ENCODE measurements at places on chromosomes 5 and 9.

- H3K4me1 ChIP-seq: no peaks in the 10 kb centered on the region
- H3K36me3 ChIP-seq: no peaks in the 10 kb centered on the region
- no peak overlapping the region for H3K27ac ChIP-seq
- H3K27me3 ChIP-seq: no peaks in the 10 kb centered on the region
Observed at GRCh38 chr9:135290566-135290965, 189.0 kb upstream of the PPP1R26 start.

GRCh38 chr5:170631466-170632195 is 127.8 kb downstream of the KCNIP1 start:
- H3K4me1 ChIP-seq: peaks cover 18% of the 10 kb centered on the region
- no peak overlapping the region for H3K4me3 ChIP-seq
- no peaks in the 10 kb centered on the region for H3K36me3 ChIP-seq
- H3K27me3 ChIP-seq: peaks cover 16% of the 10 kb centered on the region
- H3K27ac ChIP-seq: no peak overlapping the region
- no peak for DNase-seq

- peaks cover 2% of the 10 kb centered on the region for H3K36me3 ChIP-seq
- no peak for DNase-seq
- H3K4me1 ChIP-seq: peaks cover 6% of the 10 kb centered on the region
Observed at GRCh38 chr9:110583237-110583636, 3.7 kb upstream of the SVEP1 start.

DNA sequence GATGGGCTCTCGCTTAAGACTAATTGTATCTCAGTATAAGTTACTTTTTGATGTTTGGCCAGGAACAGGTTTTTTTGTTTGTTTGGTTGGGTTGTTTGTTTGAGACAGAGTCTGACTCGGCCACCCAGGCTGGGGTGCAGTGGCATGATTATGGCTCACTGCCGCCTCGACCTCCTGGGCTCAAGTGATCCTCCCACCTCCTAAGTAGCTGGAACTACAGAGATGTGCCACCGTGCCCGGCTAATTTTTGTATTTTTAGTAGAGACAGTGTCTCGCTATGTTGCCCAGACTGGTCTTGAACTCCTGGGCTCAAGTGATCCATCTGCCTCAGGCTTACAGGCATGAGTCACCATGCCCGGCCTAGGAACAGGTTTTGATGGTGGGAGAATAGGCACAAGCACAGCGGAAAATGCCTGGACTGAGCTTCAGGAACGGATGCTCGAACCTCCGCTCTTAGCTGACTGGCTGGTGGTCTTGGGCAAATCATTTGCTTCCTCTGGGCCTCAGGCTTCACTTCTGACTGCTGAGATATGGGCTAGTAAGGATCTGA is 11.4 kb upstream of the SYNPO start:
- no peak for DNase-seq
- peaks cover 2% of the 10 kb centered on the region for H3K36me3 ChIP-seq
- H3K4me3 ChIP-seq: no peak overlapping the region
- H3K27me3 ChIP-seq: peaks cover 14% of the 10 kb centered on the region

- no peak for DNase-seq
- H3K36me3 ChIP-seq: peaks cover 1% of the 10 kb centered on the region
- H3K4me3 ChIP-seq: no peak overlapping the region
- H3K27ac ChIP-seq: no peak overlapping the region
- H3K4me1 ChIP-seq: peaks cover 63% of the 10 kb centered on the region
Observed at GRCh38 chr9:76027416-76027815, 136.9 kb downstream of the PCSK5 start.

DNA sequence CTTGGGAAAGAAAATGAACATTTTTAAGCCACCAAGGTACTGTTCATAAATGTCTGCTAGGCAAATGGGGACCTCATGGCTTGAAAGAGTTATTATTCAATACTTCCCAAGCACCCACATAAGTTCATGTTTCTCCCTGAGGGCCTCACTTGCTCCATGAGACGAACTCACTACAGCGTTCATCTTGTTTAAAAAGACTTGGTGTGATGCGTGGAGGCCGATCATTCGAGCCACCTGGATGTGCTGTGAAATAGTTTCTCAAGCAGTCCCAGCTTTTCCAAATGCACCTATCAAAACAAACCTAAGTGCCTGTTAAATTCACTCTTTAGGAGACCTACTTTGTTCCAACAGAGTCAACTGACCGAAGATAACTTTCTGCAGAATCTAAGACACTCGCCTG is 103.2 kb downstream of the LHFPL2 start:
- DNase-seq: no peak
- no peak overlapping the region for H3K27ac ChIP-seq
- no peaks in the 10 kb centered on the region for H3K27me3 ChIP-seq
- H3K36me3 ChIP-seq: no peaks in the 10 kb centered on the region

- H3K27ac ChIP-seq: no peak overlapping the region
- H3K4me1 ChIP-seq: no peaks in the 10 kb centered on the region
- no peak for DNase-seq
- H3K27me3 ChIP-seq: no peaks in the 10 kb centered on the region
Observed at GRCh38 chr9:26112724-26113123, 434.5 kb upstream of the TUSC1 start.

DNA sequence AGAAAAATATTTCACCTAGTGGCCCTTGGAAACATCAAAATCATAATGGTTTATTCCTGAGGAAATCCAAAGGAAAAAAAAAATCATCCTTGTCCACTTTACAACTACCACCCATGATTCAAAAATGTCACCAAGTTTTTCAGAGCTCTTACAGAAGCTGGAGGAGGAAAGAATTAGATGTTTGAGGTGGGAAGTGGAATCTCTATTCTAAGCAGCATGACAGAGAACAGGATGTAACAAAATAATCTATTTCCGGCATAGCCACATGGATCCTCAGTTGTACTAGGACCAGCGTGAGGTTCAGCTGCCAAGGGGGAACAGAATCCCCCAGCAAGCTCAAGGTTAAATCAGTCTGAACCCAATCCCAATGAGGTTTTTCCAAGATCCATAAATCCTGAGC is 40.2 kb downstream of the FBXW11 start:
- peaks cover 17% of the 10 kb centered on the region for H3K36me3 ChIP-seq
- H3K27me3 ChIP-seq: no peaks in the 10 kb centered on the region
- H3K4me3 ChIP-seq: no peak overlapping the region
- peak overlapping the region; percentile 88 for H3K27ac ChIP-seq

- DNase-seq: no peak
- H3K4me3 ChIP-seq: no peak overlapping the region
- no peak overlapping the region for H3K27ac ChIP-seq
- no peaks in the 10 kb centered on the region for H3K4me1 ChIP-seq
- no peaks in the 10 kb centered on the region for H3K27me3 ChIP-seq
Observed at GRCh38 chr9:123149067-123149466, 115.6 kb downstream of the GPR21 start.

- no peak overlapping the region for H3K4me3 ChIP-seq
- no peaks in the 10 kb centered on the region for H3K36me3 ChIP-seq
- H3K27me3 ChIP-seq: no peaks in the 10 kb centered on the region
- no peaks in the 10 kb centered on the region for H3K4me1 ChIP-seq
- DNase-seq: no peak
- H3K27ac ChIP-seq: no peak overlapping the region
Observed at GRCh38 chr5:60352992-60353599, 346.9 kb downstream of the DEPDC1B start.

GRCh38 chr5:150789943-150790611 is 11.5 kb downstream of the SMIM3 start:
- peaks cover 61% of the 10 kb centered on the region for H3K4me1 ChIP-seq
- H3K4me3 ChIP-seq: peak overlapping the region; percentile 61
- H3K27me3 ChIP-seq: no peaks in the 10 kb centered on the region
- peak overlapping the region; percentile 98 for H3K27ac ChIP-seq
- peaks cover 31% of the 10 kb centered on the region for H3K36me3 ChIP-seq

GRCh38 chr5:154677921-154678320 is 77.3 kb upstream of the LARP1 start:
- no peaks in the 10 kb centered on the region for H3K36me3 ChIP-seq
- no peaks in the 10 kb centered on the region for H3K27me3 ChIP-seq
- no peaks in the 10 kb centered on the region for H3K4me1 ChIP-seq
- DNase-seq: no peak
- no peak overlapping the region for H3K27ac ChIP-seq

GRCh38 chr9:81032831-81033230 is 656.5 kb downstream of the TLE1 start:
- H3K27me3 ChIP-seq: no peaks in the 10 kb centered on the region
- no peak for DNase-seq
- no peak overlapping the region for H3K27ac ChIP-seq
- H3K4me3 ChIP-seq: no peak overlapping the region
- H3K36me3 ChIP-seq: no peaks in the 10 kb centered on the region

GRCh38 chr5:135592312-135593045 is 13.7 kb upstream of the CXCL14 start:
- H3K36me3 ChIP-seq: no peaks in the 10 kb centered on the region
- H3K27me3 ChIP-seq: peaks cover 8% of the 10 kb centered on the region
- no peak for DNase-seq
- H3K4me1 ChIP-seq: no peaks in the 10 kb centered on the region
- H3K27ac ChIP-seq: no peak overlapping the region

DNA sequence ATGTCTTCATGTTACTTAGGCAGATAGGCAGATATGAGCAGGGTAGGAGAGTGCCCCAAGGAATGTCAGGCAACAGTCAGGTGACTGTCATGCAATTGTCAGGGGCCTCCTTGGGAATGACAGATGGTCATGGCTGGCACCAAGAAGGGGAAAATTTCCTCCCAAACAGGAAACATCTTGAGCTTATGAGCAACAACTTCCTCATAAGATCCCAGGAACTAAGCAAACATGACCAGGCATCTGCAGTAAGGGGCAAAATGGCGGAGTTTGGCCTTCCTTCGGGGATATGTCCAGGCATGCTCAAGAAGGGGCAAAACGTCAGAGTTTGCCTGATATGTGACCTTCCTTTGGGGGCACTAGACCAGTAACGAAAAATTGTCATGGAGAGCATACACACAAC is 591.8 kb downstream of the PDE4D start:
- no peak for DNase-seq
- H3K4me3 ChIP-seq: no peak overlapping the region
- H3K36me3 ChIP-seq: no peaks in the 10 kb centered on the region
- no peak overlapping the region for H3K27ac ChIP-seq
- H3K27me3 ChIP-seq: peaks cover 11% of the 10 kb centered on the region

DNA sequence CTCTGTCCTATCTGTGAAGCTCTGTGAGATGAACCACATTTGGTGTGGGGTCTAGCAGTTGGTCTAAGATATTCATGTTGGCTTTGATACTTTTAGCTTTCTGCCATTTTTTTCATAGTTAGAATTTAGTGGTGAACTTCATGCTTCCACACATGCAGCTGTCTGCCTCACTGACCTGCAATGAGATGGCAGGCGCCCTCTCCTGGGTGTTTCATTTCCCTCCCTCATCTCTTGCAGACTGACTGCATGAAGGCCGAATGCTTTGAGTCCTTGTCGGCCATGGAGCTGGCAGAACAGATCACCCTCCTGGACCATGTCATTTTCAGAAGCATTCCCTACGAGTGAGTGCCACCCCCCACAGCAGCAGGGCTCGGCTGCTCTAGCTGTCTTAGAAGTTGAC is 26.1 kb upstream of the CKMT2 start:
- no peaks in the 10 kb centered on the region for H3K27me3 ChIP-seq
- no peak for DNase-seq
- H3K4me1 ChIP-seq: peaks cover 10% of the 10 kb centered on the region
- H3K4me3 ChIP-seq: no peak overlapping the region
- H3K27ac ChIP-seq: no peak overlapping the region

DNA sequence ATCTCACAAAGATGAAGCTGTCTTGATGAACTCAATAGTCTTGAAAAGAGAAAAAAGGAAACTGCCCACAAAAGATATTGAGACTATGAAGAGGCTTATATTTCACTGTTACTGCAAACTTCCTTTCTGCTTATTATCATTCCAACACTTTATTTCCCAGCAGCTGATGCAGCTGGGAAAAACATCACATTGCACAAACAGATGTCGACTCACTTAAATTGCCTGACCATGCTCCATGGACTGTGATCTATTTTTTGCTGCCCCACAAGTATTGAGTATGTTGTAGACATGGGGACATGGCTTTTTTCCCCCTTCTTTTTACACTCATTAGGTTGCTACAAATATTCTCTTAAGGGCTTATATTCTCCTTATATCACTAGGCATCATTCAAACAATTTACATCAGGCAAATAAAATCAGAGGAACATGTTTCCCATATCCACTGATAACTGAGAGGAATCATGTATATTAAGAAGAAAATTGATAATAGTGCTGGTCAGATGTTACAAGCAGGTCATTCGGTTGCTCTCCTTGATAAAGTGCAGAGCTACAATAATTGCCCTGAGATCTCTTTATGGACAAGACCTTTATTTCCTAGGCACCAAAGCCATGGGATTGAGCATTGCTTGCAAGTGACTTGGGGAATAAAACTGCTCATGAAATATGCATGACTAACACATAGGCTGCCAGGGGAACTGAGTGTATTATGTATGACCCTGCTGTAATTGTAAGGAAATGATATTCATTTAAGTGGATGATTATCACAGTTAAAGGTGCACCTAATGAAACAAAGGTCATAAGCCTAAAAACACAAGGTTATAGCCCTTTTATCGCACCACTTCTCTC is 509.9 kb downstream of the ZNF608 start:
- no peaks in the 10 kb centered on the region for H3K4me1 ChIP-seq
- H3K4me3 ChIP-seq: no peak overlapping the region
- no peaks in the 10 kb centered on the region for H3K36me3 ChIP-seq

GRCh38 chr9:82957529-82958379 is 105.2 kb downstream of the RASEF start:
- H3K4me3 ChIP-seq: no peak overlapping the region
- H3K27ac ChIP-seq: no peak overlapping the region
- H3K27me3 ChIP-seq: no peaks in the 10 kb centered on the region
- H3K4me1 ChIP-seq: no peaks in the 10 kb centered on the region

DNA sequence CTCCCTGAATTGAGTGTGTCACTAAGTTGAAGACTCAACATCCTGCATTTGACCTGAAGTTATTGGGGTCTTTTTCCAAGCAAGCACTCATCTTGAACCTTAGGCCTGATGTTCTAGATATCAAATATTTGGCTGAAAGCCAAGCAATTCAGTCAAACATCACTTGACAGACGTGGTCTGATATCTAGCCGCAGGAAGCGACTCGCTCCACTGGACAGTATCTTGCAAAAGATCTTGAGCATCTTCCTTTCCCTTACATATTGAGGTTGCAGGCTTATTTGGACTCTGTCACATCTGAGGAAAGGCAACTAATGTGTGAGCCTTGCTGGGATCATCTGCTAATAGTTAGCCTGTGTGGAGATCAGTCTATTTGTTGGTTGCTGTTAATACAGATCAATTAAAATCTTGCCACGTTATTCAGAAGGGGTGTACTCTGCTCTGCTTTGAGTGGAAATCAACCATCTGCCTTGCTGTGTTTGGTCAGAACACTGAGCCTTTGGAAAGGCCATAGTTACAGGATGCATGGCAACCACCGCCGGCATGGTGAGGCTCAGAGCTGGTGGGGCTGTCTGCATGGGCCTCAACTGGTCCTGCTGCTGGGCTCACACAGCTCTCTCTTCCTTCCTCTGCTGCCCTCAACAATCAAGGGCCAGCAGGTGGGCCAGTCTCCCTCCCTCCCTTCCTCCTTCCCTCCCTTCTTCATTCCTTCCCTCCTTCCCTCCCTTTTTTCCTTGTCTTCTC is 166.9 kb upstream of the KLF9 start:
- H3K27ac ChIP-seq: no peak overlapping the region
- no peak overlapping the region for H3K4me3 ChIP-seq
- DNase-seq: no peak
- peaks cover 19% of the 10 kb centered on the region for H3K4me1 ChIP-seq
- no peaks in the 10 kb centered on the region for H3K36me3 ChIP-seq

GRCh38 chr9:91026266-91026665 is 224.6 kb downstream of the SYK start:
- no peaks in the 10 kb centered on the region for H3K36me3 ChIP-seq
- no peak overlapping the region for H3K4me3 ChIP-seq
- no peak overlapping the region for H3K27ac ChIP-seq
- DNase-seq: no peak
- peaks cover 45% of the 10 kb centered on the region for H3K27me3 ChIP-seq

Data from activated T-cell treated with anti-CD3 and anti-CD28 coated beads, Interleukin-2, amount 50 U/mL, for 72 hours (primary cell).